Aorta (tissue), 5 donors: ENCODE measurements at places on chromosomes 5 and 9. TPM values are rescaled to one million over a fixed set of nuclear protein-coding genes. Genes with fewer than 3 reads are reported as not detected.

Gene KLF4
- 87.8 TPM for total RNA-seq

Gene TLN1
- total RNA-seq: 735 TPM

Gene TAF11L3
- total RNA-seq: not detected

- no peak for DNase-seq
Observed at GRCh38 chr9:71744754-71745521, 23.4 kb downstream of the CEMIP2 start.

DNA sequence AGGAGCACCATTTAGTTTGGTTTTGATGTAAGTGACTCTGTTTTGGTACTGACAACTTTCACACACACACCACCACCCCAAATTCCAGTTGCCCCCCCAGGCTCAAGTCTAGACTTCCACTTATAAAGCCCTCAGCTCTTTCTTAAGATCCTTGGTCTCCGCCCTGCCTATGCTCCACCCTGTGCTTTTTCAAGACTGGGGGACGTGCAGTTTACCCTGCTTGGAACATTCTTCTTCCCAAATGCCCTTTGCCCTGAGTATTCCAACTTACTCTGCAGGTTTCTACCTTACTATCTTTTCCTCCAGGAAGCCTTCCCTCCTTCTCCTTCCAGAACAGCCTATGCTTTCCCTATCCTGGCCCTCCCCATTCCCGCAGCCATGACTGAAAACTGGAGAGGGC, 1.5 kb upstream of the TRIM14 start:
- DNase-seq: no peak

- no peak for DNase-seq
Observed at GRCh38 chr9:109751253-109751652, 28.7 kb upstream of the PALM2AKAP2 start.

DNA sequence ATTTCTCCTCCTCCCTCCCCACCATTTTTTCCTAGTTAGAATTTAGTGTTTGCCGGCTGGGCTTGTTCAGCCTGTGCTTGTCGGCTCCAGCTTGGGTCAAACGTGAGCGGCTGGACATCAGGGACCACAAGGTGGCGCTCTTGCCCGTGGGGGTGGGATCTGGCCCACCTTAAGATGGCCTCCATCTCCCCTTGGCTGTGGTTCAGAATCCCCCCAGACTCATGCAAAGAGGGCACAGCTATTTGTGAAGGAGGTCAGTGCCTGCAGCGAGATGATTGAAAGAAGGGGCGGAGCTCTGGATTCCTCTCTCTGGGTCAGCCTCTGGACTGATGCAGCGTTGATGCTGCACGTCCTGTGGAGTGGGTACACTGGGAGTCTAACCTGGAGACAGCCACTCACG, 283.3 kb upstream of the TUT7 start:
- peak; percentile 50 for DNase-seq

DNA sequence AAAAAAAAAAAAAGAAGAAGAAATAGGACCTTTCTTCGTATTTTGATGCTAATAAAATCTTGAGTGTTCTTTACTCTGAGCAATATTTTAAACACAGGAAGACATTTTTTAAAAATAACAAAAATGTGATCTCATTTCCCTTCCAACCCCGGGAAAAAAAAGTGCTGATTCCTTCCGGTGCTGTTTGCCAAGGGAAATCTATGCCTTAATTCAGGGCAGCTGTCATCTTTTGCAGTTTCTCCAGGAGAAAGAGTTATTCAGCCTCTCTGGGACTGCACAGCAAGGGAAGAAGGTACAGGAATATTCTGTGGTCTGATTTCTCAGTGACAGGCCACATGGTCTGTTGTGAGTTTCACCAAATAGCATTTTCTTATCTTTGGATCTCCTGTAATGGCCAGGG, 291.9 kb upstream of the IRX1 start:
- DNase-seq: no peak

- no peak for DNase-seq
Observed at GRCh38 chr9:33443464-33444154, 3.8 kb downstream of the AQP3 start.
